ENCODE measurements at places on chromosomes 3 and 15. TPM values are rescaled to one million over a fixed set of nuclear protein-coding genes. Genes with fewer than 3 reads are reported as not detected.

DNA sequence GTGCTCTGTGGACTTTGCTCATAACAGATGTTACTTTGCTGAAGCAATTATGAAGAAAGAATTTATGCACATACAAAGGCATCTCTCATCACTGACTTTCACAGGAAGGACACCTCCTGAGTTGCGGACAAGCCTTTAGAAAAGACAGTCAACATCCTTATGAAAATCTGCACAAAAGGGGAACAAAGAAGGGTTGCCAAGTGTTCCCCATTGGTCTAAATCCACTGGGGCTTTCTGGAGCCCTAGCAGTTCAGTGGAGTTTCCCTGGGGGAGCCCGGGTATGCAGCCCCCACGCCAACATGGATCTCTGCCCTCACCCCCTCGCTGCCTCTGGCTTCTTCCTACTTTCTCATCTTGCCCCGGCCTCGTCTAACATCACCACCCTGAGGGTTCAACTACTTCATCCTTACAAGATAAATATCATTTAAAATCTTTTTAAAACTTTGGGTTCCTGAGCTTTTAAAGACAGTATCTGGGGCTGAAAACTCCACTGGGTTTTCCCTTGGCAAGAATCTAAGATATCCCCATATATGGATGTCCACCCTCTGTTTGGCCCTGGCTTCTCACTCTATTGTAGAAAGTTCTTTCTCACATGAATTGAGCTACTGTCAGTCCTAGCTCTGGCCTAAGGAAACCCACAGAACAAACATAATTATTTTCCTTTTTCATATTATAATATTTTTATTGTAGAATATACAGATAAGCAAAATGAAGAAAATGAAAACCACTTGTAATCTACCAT is 207.9 kb upstream of the RGMA start:
- no peak overlapping the region for H3K4me3 ChIP-seq
- no peak for DNase-seq
- no peaks in the 10 kb centered on the region for H3K27me3 ChIP-seq
- H3K27ac ChIP-seq: no peak overlapping the region
- H3K36me3 ChIP-seq: no peaks in the 10 kb centered on the region
- no peaks in the 10 kb centered on the region for H3K4me1 ChIP-seq

DNA sequence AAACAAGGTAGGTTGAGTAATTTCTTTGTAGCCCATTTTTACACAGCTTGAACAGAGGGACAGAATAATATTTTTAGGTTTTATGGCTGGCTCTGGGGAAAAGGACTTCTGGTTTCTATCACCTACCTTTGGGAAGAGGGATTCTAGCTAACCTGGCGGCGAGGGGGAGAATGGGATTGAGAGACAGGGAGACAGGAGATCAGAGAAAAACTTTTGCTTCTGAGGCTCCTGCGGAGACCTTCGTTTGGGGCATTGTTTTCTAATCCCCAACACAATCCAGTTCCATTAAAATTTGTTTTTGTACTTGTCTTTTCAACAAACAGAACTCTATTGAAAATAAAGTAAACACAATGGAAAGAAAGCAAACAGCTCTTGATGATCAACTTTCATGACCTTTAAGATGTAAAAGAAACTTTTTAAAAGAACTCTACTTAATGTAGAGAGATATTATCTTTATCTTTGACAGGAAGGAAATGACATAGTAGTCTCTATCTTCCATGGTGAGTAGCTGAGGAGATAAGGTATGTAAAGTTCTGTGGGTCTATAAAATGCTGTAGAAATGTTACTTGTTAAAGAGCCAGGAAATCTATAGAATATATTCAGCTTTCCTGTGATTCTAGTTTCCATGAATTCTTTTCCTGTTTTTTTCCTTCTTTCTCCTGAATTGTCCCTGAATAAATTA is 37.0 kb upstream of the P2RY1 start:
- H3K4me1 ChIP-seq: no peaks in the 10 kb centered on the region
- H3K4me3 ChIP-seq: no peak overlapping the region
- H3K27ac ChIP-seq: no peak overlapping the region
- H3K36me3 ChIP-seq: no peaks in the 10 kb centered on the region
- no peak for DNase-seq

- DNase-seq: no peak
- no peaks in the 10 kb centered on the region for H3K36me3 ChIP-seq
- H3K4me3 ChIP-seq: no peak overlapping the region
- peaks cover 5% of the 10 kb centered on the region for H3K4me1 ChIP-seq
- H3K27me3 ChIP-seq: no peaks in the 10 kb centered on the region
These were observed 3.4 kb upstream of the SELENOT start for GRCh38 chr3:150599611-150600297.

GRCh38 chr15:94056314-94056713 is 175.0 kb upstream of the MCTP2 start:
- no peaks in the 10 kb centered on the region for H3K27me3 ChIP-seq
- DNase-seq: peak; percentile 8
- no peaks in the 10 kb centered on the region for H3K4me1 ChIP-seq
- no peaks in the 10 kb centered on the region for H3K36me3 ChIP-seq
- H3K4me3 ChIP-seq: no peak overlapping the region

GRCh38 chr15:33584797-33585196 is 274.0 kb downstream of the RYR3 start:
- H3K36me3 ChIP-seq: no peaks in the 10 kb centered on the region

- no peak overlapping the region for H3K4me3 ChIP-seq
- no peaks in the 10 kb centered on the region for H3K27me3 ChIP-seq
These were observed 272.2 kb upstream of the NR2F2 start for GRCh38 chr15:96058103-96058851.

DNA sequence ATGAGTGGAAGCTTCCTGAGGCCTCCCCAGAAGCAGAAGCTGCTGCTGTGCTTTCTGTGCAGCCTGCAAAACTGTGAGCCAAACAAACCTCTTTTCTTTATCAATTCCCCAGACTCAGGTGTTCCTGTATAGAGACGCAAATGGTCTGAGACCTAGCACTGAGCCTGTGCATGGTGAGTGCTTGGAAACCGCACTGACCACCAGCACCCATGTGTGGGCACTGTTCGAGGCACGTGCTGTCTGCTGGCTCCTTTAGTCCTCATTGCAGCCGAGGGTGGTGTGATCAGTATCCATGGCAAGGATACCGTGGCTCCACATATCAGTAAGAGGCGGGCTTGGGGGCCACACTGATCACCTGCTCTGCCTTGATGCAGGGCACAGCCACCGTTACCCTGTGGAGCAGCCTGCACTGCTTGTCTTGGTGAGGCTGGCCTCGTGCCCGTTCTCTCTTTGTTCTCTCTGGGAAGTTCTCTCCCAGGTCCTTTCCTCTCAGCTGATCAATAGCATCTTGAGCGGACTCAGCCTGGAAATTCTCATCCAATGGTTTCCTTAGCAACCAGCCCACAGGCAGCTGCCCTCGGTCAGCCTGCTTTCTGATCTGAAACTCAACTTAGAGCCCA is 101.0 kb downstream of the PLXNA1 start:
- H3K27me3 ChIP-seq: no peaks in the 10 kb centered on the region
- H3K4me1 ChIP-seq: no peaks in the 10 kb centered on the region
- H3K36me3 ChIP-seq: no peaks in the 10 kb centered on the region
- DNase-seq: no peak
- H3K27ac ChIP-seq: no peak overlapping the region

The CISH gene
- 42.9 TPM for total RNA-seq

The ISL2 gene
- not detected for total RNA-seq

The WDR93 gene
- total RNA-seq: 3.0 TPM
